ENCODE measurements at places on chromosomes 11 and 22. TPM values are rescaled to one million over a fixed set of nuclear protein-coding genes. Genes with fewer than 3 reads are reported as not detected.

ARHGEF12 gene
- total RNA-seq, result 61.3 TPM

DBX1 gene
- not detected for total RNA-seq

OR5M3 gene
- not detected for total RNA-seq

ANO1 gene
- 71.4 TPM for total RNA-seq

C11orf16 gene
- not detected for total RNA-seq

SLCO2B1 gene
- total RNA-seq, result not detected

CNGA4 gene
- total RNA-seq, result 0.07 TPM

C22orf42 gene
- not detected for total RNA-seq

ACTN3 gene
- total RNA-seq, result not detected

TP53I11 gene
- 38.4 TPM for total RNA-seq

LRRC4C gene
- total RNA-seq, result not detected

ARHGAP8 gene
- total RNA-seq, result 16.5 TPM

LARGE2 gene
- total RNA-seq, result 48.1 TPM

F2 gene
- not detected for total RNA-seq

CHRDL2 gene
- not detected for total RNA-seq

CALCA gene
- not detected for total RNA-seq

NRXN2 gene
- not detected for total RNA-seq

RAG2 gene
- total RNA-seq, result not detected

CARD16 gene
- total RNA-seq, result 11.6 TPM

TESMIN gene
- total RNA-seq, result 6.3 TPM

DCDC1 gene
- total RNA-seq, result 0.11 TPM

SLC5A4 gene
- not detected for total RNA-seq

PHF21A gene
- total RNA-seq, result 11.1 TPM

MS4A15 gene
- not detected for total RNA-seq

FGF19 gene
- 0.17 TPM for total RNA-seq

GLB1L2 gene
- total RNA-seq, result 1.4 TPM

PDGFB gene
- total RNA-seq, result 12.8 TPM

FBLN1 gene
- 31.9 TPM for total RNA-seq

CENATAC gene
- 16.0 TPM for total RNA-seq

P2RY6 gene
- not detected for total RNA-seq

HDAC10 gene
- 11.7 TPM for total RNA-seq

NCAM1 gene
- 0.14 TPM for total RNA-seq

TUB gene
- total RNA-seq, result 2.4 TPM

TMEM225 gene
- not detected for total RNA-seq

OR51Q1 gene
- total RNA-seq, result not detected

ART5 gene
- total RNA-seq, result not detected

EFCAB6 gene
- 0.24 TPM for total RNA-seq

TPBGL gene
- not detected for total RNA-seq

PRSS23 gene
- total RNA-seq, result 104 TPM

TMEM121B gene
- total RNA-seq, result 0.04 TPM

CYB5R2 gene
- total RNA-seq, result 46.3 TPM

APOA4 gene
- not detected for total RNA-seq

ZNRF3 gene
- total RNA-seq, result 5.9 TPM

APOBEC3F gene
- total RNA-seq, result 4.6 TPM

CDCA5 gene
- 37.4 TPM for total RNA-seq

OR5P2 gene
- total RNA-seq, result 0.07 TPM

NLRP6 gene
- total RNA-seq, result not detected
